ENCODE measurements at places on chromosomes 4 and X. TPM values are rescaled to one million over a fixed set of nuclear protein-coding genes. Genes with fewer than 3 reads are reported as not detected.
A peak's percentile ranks its signal among the peaks of the same experiment; 100 is the strongest.

DNA sequence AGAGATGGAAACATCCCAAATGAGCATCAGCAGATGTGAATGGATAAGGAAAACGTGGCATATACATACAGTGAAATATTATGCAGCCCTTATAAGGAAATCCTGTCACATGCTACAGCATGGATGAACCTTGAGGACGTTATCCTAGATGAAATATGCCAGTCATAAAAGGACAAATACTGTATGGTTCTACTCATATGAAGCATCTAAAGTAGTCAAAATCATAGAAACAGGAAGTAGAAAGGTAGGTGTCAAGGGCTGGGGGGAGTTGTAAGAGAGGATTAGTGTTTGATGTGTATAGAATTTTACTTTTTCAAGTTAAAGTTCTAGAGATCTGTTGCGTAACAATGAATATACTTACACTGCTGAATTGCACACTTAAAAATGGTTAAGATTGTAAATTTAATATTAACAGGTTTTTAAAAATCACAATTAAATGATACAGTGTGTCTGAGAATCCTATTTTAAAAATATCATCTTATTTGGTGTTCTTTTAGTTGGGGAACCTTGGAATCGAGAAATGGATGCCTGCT, 58.5 kb downstream of the KDM6A start:
- no peak for DNase-seq

IBSP gene
- total RNA-seq: not detected

DNA sequence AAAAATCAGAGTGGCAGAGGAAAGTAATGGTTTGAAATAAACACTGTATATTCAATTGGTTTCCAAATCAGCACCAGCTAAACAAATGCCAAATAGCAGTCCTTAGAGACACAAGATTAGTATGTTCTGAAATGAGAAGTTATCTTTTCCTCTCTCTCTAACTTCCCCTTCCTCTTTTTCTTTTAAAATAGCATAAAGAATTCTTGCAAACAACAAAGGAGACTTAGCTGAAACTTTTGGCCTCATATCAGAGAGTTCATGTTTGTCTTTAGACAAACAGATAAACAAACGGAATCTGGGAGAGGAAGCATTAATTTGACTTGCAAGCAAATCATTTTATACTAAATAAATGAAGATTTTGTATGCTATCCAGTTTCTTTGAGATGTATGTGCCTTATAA, 399.0 kb downstream of the GBA3 start:
- no peak for DNase-seq

GRCh38 chrX:153547195-153547594, 29.8 kb downstream of the ATP2B3 start:
- DNase-seq: no peak

CD40LG gene
- not detected for total RNA-seq

DNA sequence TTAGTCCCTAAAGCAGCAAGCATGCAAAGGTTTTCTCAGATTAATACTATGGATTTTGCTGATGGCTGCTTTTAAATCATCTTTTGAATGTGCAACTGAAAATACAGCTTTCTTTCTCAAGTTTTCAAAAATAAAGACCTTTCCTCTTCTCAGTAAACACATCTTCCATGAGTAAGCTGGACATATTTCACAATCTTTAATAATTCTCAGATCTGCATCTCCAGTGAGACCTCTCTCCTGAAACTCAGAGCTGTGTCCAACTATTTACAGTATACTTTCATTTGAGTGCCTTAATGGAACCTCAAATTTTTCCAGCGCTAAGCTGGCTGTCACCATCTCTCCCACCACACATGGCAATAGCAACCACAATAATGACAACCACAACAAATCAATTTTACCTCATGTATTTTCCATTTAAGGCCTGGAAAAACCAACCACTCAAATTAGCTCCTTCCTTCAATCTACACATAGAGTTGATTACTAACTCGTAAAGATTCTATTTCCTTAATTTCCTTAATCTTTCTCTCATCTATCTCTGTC, 192.4 kb upstream of the RPL34 start:
- no peak for DNase-seq

- DNase-seq: no peak
Measured at GRCh38 chr4:1570291-1571164, 113.6 kb downstream of the FAM53A start.

HPSE gene
- 9.1 TPM for total RNA-seq

- no peak for DNase-seq
Measured at GRCh38 chrX:101385795-101386541, at the start of gene BTK. TSS of gene BTK (minus strand) at chrX:101386191. CDS start at chrX:101375284, 10,907 bp downstream.

SGMS2 gene
- 58.7 TPM for total RNA-seq

- DNase-seq: no peak
Measured at GRCh38 chr4:77125961-77126360, 31.0 kb upstream of the CCNG2 start.

DNA sequence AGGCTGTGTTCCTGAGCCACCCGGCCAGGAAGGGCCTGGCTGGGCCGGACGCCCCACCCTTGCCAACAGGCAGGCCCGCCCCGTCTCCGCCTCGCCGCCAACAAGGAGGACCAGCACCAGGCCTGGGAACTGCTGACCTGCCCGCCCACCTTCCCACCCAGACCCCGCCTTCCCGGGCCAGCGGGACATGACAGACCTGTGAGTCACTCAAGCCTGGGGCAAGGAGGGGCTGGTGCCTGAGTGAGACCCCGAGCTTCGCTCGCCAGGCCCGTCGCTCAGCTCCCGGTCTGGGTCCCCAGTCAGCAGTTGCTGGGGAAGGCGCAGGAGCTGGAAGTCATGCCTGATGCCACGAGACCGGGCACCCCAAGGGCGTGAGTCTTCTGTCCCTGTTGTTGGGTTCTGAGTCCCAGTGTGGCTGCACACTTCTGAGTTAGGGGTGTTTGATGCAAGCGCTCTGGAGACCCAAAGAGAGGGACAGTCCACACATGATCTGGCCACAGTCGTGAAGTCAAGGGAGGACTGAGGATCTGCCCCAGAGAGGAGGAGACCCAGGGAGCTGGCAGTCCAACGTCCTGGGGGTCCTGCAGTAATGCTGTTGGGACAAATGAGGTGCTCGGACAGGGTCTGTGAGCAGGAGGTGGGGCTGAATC, at the start of gene DNASE1L1:
DNASE1L1 (minus strand) TSS at position 33 of the 650 bp plus-strand sequence. CDS start 3,686 bp downstream, outside the sequence.
- peak; percentile 91 for DNase-seq

HHIP gene
- total RNA-seq: 2.3 TPM

DNA sequence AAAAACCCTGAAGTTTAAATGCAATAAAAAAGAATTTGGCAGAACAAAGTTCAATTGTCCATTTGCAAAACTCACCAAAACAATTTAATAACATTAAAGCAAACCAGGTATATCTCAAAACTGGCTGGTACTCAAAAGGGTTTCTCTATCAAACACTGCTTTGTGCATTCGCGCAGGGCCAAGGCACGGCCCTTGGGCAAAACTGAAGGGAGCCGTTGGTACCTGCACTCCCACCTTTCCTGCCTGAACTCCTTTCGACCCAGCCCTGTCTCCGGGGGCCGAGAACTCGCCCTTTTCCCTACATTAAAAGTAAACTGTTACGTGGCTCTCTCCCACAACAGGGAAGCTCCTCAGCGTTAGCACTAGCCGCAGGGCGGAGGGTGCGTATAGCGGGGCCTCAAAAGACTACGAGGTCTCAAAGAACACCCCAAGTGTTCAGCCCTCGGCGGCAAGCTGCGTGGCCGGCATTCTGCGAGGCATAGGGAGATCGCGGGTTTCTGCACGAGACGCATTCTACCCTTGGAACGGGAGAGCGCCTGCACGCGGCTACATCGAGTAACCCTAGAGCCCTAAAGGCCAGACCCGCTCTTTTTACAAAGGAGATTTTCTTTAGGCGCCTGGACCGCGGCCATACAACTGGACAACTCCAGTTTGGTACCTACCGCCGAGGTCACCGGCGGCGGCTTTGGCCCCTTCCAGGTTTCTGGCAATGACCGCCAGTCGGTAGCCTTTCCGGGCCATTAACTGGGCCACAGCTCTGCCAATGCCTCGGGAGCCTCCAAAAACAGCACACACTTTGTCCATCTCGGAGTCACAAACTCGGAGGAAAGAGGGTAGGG, 550 bp downstream of the CBR4 start:
- peak; percentile 67 for DNase-seq

DNA sequence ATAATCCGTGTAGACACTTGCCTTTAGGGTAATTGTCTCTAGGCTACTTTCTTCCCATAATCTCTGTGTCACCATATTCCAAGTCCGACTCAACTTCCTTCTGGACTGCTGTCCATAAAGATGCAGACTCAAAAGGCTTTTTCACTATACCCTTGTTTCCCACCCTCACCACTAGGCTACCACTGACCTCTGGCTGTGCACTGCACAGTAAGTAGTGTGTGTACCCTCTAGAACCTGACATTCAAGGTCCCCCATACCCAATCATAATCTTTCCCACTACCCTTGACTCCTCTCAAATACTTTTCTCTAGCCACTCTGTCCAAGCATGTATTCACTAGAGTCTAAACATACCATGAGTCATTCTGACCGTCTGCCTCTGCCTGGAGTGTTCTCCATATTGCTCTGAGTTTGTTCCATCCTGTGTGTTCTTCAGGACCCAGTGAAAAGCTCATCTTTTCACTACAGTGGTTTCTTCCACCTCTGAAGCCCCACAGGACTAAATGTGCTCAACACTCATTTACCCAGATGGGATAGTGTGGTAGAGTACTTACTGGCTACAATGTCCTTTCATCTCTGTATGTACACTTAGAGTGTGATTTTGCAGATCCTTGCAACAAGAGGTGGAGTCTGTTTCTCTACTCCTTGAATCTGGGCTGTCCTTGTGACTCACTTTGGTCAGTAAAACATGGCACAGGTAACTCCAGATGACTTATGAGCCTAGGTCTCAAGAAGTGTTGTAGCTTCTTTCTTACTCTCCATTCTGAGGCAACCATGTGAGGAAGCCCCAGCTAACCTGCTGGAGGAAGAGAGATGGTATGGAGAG, 17.4 kb downstream of the JADE3 start:
- DNase-seq: peak; percentile 9

- DNase-seq: no peak
Measured at GRCh38 chr4:152434011-152434410, 101.9 kb downstream of the FBXW7 start.

GRCh38 chrX:150873616-150874015, 24.9 kb downstream of the CD99L2 start:
- DNase-seq: peak; percentile 63

DNA sequence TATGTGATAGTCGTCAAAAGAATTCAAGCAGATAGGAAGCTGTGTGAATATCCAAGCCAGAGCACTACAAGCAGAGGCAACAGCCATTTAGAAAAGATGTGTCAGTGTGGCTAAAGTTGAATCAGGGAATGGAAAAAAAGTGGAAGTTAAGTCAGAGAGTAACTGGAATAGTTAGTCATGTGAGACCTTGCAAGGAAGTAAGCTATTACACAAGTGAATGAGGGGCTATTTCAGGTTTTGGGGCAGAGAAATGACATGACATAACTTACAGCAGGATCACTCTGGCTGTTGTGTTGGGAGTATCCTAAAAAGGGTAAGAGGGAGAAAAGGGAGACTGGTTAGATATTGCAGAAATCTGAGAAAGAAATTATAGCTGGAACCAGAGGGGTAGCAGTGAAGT, 236.6 kb upstream of the PCDH18 start:
- no peak for DNase-seq

All from PC-3 (cell line).